ENCODE measurements at places on chromosomes 6 and 20.

- no peak for DNase-seq
Observed at GRCh38 chr6:88377976-88378568, 211.9 kb upstream of the CNR1 start.

- peak; percentile 86 for DNase-seq
Observed at GRCh38 chr6:57267586-57268293, 45.6 kb upstream of the RAB23 start.

DNA sequence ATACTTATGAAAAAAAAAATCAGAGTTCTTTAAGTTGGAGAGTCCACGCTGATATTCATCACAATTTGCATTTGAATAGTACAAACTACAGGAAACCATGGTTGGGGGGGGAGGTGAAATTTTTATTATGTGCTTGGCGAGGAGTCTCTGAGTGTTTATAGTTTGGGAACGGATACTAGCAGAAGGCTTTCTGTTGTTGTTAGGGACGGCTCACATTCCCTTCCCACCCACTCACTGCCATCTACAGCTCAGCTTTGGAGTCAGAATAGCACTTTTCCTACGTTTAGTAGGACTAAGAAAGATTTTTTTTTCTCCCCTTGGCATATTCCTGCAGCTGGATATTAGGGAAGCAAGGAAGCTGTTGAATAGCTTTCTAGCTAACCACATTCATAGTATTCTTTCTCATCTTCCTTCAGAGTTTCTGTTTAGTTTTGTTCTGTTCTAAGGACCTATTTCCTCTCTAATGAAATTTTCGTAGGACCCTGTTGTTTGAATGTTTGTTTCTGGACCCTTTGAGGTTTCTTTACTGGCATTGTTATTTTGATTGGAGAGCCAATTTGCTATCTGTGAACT is 235.1 kb upstream of the ZNF217 start:
- DNase-seq, result peak; percentile 64

DNA sequence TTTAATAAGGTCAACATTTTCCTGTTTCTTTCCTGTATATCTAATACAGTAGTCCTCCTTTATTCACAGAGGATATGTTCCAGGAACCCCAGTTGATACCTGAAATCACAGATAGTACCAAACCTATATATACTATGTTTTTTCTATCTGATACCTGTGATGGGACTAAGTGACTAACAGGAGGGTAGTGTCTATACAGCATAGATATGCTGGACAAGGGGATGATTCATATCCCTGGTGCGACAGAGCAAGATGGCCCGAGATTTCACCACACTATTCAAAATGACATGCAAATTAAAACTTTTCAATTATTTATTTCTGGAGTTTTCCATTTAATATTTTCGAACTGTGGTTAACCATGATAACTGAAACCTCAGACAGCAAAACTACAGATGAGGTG is 281.1 kb downstream of the LAMA2 start:
- no peak for DNase-seq

DNA sequence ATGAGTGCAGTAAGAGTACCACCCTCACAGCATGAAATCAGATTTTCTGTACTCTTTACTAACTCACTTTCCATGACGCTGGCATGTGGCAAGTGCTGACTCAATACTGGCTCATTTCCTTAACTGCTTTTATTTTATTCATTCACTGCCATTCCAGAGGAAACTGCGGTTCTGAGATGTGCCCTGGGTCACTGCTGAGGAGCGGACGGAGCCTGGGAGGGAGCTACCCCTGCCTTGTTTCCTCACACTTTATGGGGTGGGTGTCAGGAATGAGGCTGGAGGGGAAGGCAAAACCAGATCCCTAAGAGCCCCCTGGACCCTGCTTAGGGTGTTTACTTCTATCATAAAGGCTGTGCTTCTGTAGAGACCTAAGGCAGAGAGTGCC is 14.4 kb downstream of the NT5E start:
- peak; percentile 81 for DNase-seq

DNA sequence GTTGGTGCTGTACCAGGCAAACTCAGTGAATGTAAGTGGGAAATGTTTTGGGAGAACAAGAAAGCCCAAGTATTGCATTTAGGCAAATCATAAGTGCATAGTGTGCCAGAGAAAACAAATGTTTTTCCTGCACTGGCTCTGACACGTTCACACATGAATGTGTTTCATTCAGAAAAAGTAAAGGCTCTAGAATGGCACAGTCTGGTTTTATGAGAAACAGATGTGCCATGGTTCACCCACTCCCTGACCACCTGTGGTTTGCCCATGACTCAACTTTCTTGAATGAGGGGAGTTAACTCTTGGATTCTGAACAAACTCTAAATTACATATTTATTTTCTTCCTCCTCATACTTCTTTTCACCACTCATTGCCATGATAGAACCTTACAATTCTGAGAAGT is 126.9 kb downstream of the KCNQ5 start:
- peak; percentile 73 for DNase-seq

DNA sequence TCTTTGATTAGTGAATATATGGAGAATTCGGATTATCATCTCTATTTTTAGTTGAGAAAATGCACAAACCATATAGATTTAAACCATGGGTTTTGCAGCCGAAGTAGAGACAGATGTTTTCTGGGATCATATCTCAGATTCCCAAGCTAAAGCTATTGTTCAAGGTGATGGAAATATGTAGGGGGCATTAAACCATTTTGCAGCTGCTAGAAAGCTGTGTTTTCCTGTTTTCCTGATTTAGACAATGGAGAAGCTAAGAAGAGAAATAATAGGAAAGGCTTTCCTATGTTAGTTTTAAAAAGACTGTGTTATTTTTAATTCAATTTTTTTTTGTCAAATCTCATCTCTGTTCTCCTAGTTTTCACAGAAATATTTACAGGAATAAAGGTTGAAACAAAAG is 6.2 kb downstream of the CD93 start:
- DNase-seq, result no peak

DNA sequence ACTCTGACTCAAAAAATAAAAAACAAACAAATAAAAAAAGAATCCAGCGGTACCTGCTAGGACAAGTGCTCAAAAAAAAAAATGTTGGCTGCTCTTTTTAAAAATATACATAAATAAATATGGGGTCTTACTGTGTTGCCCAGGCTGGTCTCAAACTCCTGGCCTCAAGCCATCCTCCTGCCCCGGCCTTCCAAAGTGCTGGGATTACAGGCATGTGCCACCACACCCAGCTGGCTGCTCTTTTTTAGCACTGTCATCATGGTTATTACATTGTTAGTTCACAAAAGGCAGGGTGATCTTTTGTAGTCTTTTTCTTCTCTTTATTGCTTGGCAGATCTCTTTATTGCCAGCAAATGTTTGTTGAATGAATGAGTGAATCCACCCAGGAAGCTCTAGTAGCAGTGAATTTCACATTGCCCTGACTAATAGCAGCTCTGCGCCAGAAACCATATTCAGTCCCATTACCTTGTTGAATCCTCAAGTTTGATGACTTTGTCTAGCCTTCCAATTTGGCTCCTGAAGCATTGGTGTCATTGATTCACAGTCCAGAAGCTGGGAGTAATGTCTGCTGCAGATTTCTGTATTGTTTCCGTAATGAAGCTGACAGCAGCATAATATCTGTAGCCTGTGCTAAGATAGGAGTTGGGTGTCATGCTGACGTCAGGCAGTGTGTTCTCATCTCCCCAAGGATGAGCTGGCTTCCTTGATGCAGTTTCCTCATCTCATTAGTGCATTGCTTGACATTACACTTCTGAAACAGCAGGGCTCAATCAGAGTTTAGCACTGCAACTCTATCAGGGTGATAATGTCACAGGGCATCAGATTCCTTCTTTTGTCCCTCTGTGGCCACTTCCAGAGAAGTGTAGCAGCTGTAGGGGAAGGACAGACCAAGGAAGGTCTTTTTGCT is 84.9 kb upstream of the TGM3 start:
- peak; percentile 76 for DNase-seq

DNA sequence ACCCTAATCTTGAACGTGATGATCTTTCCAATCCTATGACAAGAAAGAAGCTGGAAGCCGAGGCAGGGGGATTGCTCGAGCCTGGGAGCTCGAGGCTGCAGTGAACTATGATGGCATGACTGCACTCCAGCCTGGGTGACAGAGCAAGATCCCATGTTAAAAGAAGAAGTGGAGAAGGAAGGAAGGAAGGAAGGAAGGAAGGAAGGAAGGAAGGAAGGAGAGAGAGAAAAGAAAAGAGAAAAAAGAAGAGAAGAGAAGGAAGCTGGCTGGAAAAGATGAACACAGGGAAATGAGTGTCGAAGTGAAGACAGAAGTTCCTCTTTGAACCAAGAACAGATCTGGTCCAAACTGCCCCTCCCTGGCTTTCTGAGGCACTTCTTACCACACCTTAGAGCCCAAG is 136.0 kb upstream of the PRND start:
- DNase-seq, result no peak

DNA sequence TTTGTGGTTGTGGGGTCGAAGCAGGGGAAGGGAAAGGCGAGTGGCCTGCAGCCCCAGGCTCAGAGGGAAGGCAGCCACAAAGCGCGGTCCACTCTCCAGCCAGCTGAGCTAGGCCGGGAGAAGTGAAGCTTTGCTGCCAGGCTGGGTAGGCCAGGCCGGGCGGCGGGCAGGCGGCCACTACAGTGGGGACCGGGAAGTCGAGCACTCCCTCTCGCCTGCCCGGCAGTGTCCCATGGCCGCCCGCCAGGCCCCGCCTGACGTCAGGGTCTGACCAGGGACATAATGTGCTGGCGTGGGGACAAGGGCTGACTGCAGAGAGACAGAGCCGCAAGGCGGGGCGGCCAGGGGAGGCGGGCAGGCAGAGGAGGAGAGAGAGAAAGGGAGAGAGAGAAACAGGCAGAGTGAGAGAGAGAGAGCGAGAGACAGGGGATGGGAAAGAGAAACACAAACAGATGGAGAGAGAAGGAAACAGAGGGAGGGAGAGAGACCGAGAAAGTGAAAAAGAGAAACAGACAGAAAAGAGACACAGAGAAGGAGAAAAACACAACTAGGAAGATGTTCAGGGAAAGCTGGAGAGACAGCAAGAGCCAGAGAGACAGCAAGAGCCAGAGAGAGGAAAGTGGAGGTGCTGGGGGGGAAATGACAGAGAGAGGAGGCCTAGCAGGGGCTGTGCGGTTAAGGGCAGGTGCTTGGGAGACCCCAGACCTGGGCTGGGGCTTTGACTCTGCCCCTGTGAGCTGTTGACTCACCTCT is 94.5 kb upstream of the PTPN1 start:
- peak; percentile 91 for DNase-seq

GRCh38 chr6:31197559-31198305 is 27.2 kb upstream of the POU5F1 start:
- DNase-seq, result peak; percentile 81

GRCh38 chr20:44843876-44844275 is 33.5 kb upstream of the RIMS4 start:
- no peak for DNase-seq

- DNase-seq, result no peak
Observed at GRCh38 chr20:43238266-43238665, 48.6 kb upstream of the PTPRT start.

GRCh38 chr20:63215101-63216040 is 560 bp downstream of the YTHDF1 start:
- peak; percentile 82 for DNase-seq

DNA sequence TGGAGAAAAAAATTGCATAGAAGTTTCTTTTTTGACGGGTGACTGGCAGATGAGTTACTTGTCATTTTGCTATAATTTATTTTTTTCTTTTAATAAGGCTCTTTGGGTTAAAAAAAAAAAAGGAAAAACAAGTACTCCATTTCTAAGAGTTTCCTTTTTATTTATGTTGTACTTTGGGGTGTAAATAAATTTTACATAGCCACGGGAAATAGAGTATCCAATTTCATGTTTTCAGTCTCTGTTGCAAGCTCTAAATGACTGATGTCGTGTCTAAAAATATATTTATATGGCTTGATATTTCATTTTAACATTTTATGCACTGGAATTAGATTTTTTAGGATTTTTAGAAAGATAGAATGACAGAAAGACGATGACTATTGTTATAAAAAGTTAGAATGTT is 3.4 kb downstream of the EYA4 start:
- DNase-seq, result no peak

DNA sequence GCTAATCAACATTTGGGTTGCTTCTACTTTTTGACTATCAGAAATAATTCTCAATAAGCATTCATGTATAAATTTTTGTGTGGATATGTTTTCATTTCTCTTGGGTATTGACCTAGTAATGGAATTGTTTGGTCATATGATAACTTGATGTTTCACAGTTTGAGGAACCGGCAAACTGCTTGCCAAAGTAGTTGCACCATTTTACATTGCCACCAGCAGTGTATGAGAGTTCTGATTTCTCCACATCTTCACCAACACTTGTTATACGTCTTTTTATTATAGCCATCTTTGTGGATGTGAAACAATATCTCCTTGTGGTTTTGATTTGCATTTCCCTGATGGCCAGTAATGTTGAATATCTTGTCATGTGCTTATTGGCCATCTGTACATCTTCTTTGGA is 42.6 kb upstream of the TGM2 start:
- no peak for DNase-seq

DNA sequence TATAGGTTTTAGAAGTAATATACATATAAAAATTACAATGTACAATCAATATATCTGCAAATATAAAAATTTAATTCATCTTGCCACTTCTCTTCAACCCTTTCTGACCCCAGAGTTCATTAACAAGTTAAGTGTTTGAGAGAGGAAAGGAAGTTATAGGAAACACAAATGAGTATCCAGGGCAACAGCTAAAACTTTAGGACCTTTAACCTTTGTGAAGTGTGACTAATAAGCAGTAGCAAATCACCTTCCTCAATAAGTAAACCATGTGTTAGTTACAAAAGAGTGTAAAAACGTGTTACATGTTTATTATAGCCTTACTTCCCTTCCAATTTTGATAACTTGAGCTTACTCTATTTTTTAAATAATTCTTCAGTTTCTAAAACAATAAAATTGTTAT is 73.4 kb upstream of the SIM1 start:
- DNase-seq, result no peak

- DNase-seq, result no peak
Observed at GRCh38 chr20:21074605-21075336, 31.4 kb downstream of the LINC00237 start.

GRCh38 chr6:101266063-101266462 is 127.4 kb upstream of the GRIK2 start:
- DNase-seq, result no peak

DNA sequence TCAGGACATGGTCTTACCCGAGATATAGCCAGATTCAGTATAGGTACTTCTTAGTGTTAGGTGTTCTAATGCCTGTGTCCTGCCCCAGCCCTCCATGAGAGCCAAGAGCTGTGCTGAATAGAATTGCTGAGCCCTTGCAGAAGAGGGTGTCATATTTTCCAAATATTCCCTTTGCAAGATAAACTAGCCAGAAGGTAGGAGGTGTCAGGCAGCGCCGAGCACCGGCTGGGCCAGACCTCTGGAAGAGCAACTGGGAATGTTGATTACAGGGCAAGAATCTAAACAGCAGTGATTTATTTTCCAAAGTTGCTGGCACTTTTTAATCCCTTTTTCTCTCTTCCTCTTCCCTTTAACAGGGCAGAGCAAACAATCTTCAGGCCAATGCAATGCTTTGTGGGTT is 37.1 kb upstream of the EZR start:
- no peak for DNase-seq

DNA sequence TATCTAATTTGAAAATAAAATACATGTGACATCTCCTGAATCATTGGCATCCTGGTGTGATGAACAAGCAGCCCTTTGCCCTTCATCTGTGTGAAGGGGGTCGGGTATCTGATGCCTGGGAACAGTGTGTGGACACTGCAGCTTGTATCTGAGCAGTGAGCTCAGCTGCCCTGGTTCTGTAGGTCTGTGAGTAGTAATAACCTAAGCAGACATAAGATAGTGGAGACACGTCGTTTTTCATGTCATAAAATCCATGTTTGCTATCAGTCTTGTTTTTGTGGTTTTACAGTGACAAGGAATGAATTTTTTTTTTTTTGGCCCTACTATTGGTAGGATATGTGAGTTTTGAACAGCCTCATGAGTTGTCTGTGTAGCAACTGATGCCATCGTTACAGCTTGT is 133.0 kb downstream of the JARID2 start:
- no peak for DNase-seq

- peak; percentile 98 for DNase-seq
Observed at GRCh38 chr20:57390604-57391438, at the start of gene RBM38. RBM38 (plus strand) TSS chr20:57391396; CDS start chr20:57391582, 186 bp downstream.
